Non-pigmented ciliary epithelial cell (primary cell): ENCODE measurements at places on chromosomes 2 and 18.

GRCh38 chr18:55573386-55573785 lies 14.6 kb downstream of the TCF4 start:
- no peak for DNase-seq

DNA sequence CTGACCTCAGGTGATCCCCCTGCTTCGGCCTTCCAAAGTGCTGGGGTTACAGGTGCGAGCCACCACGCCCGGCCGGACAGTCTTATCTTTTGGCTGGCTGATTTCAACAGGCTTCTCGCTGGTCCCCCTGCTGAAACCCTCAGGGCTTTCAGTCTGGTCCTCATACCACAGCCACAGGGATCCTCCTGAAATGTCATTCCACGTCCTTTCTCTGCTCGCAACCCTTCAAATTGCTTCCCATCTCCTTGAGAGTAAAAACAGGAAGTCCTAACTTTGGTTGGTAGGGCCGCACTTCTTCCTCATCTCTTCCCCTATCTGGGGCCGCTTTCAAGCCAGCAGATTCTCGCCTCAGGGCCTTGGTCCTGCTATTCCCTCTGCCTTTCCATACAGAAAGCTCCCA lies 1.4 kb upstream of the CAB39 start:
- DNase-seq: no peak

DNA sequence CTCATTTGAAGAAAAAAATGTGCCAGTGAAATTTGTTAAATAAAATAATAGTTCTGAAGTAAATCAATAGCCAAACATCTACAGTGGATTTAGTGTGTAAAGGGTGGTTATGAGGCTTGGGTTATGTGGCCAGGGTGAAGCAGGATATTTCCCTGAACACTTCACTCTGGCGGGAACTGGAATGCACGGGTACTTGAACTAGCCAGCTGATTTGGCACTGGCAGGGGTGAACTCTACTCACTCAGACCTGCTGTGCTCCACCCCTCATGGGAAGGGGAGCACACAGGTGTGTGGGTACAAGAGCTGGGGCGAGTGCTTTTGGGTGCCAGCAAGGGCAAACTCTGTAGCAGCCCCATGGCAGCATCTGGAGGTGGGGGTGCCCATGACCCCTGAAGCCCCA lies 278.2 kb downstream of the CALCRL start:
- DNase-seq: no peak

DNA sequence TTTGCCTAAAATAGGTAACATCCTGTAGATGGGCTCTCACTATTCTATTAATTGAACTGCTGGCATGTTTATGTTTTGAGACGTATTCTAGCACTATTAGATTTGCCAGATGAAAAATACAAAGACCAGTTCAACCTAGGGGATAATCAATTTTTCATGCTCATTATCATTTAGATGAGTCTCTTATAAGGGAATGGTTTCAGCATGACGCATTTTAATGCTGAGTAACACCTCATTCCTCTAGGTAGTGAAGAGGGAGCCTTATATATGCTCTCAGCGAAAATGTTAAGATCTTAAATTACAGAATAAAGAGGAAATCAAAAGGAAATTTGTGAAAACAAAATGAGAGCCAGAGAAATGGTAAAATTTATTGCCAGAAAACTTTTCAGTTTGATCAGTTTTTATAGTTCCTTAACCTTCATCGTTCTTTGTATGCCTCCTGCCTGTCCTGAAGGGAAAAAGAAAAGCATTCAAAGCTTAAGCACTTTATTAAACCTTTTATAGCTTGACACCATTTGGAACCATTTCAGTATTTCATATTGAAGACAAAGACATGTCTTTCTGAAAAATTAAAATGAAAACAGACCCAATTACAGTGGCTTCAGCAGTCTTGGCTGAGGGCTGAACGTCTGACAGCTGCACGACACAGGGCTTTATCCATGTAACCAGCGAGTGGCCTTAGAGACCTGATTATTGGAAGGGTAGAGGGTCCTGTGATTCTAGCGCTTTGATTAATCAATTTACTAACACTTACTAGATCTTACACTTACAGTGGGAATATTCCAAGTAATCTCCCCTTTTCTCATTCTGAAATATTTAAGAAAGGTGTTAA lies 112.8 kb downstream of the ADCYAP1 start:
- no peak for DNase-seq

- no peak for DNase-seq
These were observed 359.6 kb downstream of the MEIS1 start for GRCh38 chr2:66794551-66794950.

DNA sequence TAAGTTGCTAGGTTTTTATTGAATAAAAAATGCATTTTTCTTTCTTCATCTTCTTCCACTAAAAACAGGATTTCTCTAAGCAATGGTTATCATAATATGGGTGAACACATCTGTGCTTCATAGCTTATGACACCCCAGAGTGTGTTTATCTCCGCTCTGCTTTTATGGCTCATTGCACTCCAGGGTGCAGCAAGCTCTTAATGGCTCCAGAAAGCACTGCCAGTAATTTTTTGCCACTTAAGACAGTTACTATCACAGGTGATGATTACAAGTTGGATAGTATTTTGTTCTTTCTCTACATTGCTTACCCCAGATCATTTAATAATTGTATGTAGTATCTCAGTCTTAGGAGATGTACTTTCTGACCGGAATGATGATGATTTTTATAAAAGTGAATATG lies 239.3 kb upstream of the CDH20 start:
- DNase-seq: no peak

GRCh38 chr2:2696325-2696724 lies 365.2 kb upstream of the MYT1L start:
- no peak for DNase-seq

DNA sequence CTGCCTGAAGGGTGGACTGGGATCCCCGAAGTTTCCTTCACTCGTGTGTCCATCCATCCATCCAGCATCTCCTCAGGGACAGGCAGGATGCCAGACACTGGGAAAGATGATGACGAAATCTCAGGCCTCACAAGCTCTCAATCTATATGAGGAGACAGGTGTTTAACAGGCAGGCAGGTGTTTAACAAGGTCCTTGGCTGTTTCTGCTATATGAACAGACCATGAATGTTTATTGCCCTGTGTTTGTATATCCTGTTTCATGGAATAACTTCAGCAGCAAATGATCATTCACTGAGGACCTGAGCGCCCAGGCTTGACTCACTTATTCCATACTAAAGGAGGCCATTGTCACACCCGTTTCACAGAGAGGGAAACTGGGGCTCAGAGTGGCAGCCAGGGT lies 685.8 kb upstream of the HS6ST1 start:
- DNase-seq: no peak

DNA sequence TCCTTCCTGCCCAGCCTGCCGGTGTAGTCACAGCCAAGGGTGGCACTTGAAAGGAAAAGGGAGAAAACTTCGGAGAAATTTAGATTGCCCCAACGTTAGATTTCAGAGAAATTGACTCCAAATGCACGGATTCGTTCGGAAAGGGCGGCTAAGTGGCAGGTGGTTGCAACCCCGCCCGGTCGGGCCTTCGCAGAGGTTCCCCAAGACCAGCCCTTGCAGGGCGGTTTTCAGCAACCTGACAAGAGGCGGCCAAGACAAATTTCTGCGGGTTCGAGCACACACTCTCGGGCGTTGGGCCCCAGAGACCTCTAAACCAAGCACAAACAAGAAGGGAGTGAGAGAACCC lies 4.8 kb downstream of the ONECUT2 start:
- DNase-seq: no peak

GRCh38 chr2:222313816-222314215 lies 15.0 kb upstream of the PAX3 start:
- DNase-seq: no peak

DNA sequence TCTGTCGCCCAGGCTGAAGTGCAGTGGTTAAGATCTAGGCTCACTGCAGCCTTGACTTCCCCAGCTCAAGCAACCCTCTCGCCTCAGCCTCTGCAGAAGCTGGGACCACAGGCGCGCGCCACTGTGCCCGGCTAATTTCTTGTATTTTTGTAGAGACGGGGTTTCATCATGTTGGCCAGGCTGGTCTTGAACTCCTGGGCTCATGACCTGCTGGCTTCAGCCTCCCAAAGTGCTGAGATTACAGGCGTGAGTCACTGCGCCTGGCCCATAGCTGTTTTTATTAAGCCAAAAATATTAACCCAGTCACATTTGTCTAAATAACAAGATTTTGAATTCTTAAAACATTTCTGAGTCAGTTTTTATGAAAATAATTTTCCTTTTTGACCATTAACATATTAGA lies 6.3 kb upstream of the SFT2D3 start:
- no peak for DNase-seq

DNA sequence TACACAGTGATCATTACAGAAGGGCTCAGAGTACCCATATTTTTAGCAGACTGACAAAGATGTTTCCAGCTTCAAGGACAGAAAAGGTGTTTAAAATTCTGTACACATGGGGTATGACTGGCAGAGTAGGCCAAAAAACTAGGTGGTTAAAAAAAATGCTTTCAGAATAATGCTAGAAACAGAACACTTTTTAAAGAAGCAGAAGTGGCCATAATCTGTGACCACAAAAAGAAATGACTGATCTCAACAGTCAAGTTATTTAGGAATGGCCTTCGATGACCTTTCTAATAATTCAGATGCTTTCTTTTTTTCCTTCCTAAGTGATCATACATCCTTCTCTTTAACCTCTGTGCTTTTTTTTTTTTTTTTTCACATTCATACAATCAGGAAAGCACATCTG lies 4.1 kb upstream of the AQP4 start:
- DNase-seq: no peak

DNA sequence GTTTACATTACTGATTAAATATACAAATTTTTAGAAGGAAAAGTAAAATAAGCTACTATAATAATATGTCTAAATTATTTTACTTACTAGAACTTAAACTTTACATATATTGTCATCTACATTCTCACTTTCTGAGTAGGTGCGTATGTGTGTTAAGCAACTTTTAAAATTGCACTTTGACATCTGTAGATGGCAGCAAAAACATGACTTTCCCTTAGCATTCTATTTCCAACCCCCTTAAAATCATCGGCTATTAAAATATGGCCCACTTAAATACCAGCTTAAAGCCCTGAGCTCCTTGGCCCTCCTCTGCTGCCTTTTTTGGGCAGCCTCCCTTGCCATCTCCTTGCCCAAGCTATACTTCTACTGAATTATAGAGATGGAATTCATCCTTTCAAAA lies 78.0 kb downstream of the UPP2 start:
- no peak for DNase-seq

- DNase-seq: no peak
These were observed 273.2 kb upstream of the RGPD4 start for GRCh38 chr2:107553539-107553938.

DNA sequence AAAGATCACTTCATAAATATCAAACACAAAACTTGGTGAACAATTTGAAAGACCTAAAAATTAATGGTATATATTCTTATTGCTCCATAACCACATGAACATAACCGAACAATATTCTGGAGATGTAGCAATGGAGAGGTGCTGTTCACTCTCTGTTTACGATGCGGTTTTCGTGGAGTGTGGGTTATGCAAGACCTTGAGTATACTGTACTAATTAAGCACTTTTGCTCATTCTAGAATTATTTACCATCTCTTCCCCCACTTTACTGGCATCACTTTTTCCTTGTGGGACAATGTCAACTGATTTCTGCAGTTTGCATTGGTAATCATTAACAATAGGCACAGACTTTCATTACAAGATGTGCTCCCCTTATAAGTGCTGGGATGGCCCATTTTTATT lies 97.6 kb downstream of the RAPH1 start:
- no peak for DNase-seq

DNA sequence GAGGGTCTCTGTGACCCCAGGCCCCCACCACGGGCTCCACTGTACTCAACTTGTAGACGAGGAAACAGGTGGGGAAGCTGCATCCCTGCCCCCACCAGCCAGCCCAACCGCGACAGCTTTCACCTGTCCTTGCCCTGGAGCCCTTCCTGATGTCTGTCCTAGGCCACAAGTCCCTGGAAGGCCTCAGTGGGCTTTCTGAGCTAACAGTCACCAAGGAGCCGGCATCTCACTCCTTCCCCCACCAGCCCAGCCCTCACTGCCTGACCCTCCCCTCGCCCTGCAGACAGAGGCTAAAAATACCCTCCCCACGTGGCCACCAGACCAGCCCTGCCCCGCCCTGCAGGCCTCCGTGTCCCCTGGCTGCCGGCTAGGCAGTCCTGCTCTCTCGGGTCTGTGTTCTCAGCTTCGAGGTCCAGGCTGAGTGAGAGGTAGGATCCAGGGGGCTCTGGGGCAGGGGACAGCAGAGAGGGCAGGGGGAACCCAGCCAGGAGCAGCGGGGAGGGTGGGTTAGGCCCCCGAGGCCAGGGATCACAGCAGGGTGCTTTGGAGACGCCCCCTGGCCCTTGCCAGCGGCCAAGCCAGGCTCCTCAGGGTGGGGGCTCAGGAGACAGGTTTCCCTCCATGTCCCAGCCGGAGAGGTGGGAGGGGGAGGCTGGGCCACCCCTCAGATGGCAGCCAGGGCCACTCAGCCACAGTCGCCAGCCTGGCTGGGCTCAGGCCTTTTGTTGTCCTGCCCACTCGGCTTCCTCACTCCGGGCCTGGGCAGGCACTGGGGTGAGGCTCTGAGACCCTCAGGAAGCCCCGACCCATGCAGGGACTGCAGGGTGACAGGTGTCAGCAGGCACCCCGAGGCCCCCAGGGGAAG lies at the start of gene KLHL30:
TSS of gene KLHL30 (plus strand) at position 338 of the 865 bp plus-strand sequence. CDS start 2,087 bp downstream, outside the sequence.
- no peak for DNase-seq

GRCh38 chr2:67476809-67477790 lies 80.0 kb downstream of the ETAA1 start:
- DNase-seq: peak; percentile 19

DNA sequence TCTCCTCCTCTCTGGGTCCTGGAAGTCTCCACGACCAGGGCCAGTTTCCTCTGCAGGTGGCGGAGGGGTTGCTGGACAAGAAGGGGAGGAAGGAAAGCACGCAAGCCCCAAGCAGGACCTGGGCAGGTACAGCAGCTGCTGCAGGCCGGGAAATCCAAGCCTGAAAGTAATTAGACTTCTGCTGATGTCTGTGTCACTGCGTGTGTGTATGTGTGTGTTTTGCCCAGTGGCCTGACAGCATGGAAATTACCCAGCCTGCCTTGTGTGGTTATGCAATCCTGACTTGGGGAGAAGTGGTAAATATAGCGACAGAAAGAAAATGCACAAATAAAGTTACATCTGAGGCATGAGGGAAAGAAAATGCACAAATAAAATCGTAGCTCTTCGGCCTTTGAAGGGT lies 121.8 kb upstream of the ZBTB14 start:
- DNase-seq: no peak

DNA sequence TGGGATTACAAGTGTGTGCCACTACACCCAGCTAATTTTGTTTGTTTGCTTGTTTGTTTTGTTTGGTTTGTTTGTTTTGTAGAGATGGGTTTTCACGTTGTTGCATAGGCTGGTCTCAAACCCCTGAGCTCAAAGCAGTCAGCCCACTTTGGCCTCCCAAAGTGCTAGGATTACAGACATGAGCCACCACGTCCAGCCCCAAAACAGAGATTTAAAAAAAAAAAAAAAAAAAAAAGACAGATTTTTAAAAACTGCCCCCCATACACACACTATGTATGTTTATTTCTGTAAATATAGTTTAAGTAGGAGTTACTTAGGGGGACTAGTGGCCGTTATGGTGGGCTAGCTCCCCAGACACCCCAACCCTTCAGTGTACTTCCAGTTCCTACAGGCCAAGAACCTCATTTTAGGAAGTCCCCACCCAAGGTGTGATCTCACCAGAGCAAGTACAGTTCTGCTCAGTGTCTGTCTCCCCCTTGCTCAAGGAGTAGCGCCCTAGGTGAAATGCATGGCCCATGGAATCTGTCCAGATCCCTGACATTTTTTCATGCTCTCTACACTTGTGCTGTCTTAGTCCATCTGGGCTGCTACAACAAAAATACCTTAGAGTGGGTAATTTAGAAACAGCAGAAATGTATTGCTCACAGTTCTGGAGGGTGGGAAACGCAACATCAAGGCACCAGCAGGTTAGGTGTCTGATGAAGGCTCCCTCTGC lies 1.6 kb upstream of the TMBIM1 start:
- DNase-seq: no peak

GRCh38 chr18:676069-676468 lies 18.6 kb downstream of the TYMS start:
- DNase-seq: no peak
